ENCODE measurements at places on chromosomes 1 and 21.

GRCh38 chr1:197944485-197944884 lies 27.3 kb downstream of the LHX9 start:
- H3K36me3 ChIP-seq, result no peaks in the 10 kb centered on the region
- H3K27ac ChIP-seq, result no peak overlapping the region
- H3K4me3 ChIP-seq, result no peak overlapping the region
- H3K4me1 ChIP-seq, result no peaks in the 10 kb centered on the region
- no peaks in the 10 kb centered on the region for H3K27me3 ChIP-seq
- no peak for DNase-seq

DNA sequence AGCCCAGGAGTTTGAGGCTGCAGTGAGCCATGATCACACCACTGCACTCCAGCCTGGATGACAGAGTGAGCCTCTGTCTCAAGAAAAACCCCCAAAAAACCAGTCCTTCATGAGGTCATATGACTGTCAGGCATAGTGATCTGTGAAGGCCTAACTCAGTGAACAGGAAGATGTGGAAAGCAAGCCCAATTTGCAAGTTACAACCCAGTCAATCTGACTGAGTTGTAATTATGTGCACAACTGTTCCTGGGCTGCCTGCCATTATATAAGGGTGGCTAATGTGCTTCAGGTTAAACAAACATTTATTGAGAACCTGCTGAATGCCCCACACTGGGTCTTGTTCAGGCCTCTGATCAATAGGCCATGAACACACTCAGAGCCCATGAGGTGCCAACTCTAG lies 38.2 kb upstream of the KIRREL1 start:
- no peaks in the 10 kb centered on the region for H3K36me3 ChIP-seq
- no peak overlapping the region for H3K4me3 ChIP-seq
- no peak for DNase-seq

GRCh38 chr1:71298633-71299032 lies 217.8 kb upstream of the ZRANB2 start:
- H3K27ac ChIP-seq, result no peak overlapping the region
- H3K27me3 ChIP-seq, result no peaks in the 10 kb centered on the region
- H3K4me3 ChIP-seq, result no peak overlapping the region
- DNase-seq, result no peak
- no peaks in the 10 kb centered on the region for H3K36me3 ChIP-seq

GRCh38 chr1:43952731-43953346 lies 6.1 kb downstream of the IPO13 start:
- no peak for DNase-seq
- H3K27ac ChIP-seq, result no peak overlapping the region
- peaks cover 8% of the 10 kb centered on the region for H3K4me1 ChIP-seq
- no peaks in the 10 kb centered on the region for H3K27me3 ChIP-seq

- H3K4me1 ChIP-seq, result no peaks in the 10 kb centered on the region
- no peaks in the 10 kb centered on the region for H3K36me3 ChIP-seq
- peak; percentile 3 for DNase-seq
Measured at GRCh38 chr1:72837781-72838180, 555.4 kb upstream of the NEGR1 start.

GRCh38 chr1:157995583-157996169 lies 2.2 kb downstream of the KIRREL1 start:
- H3K27me3 ChIP-seq, result peaks cover 3% of the 10 kb centered on the region
- no peaks in the 10 kb centered on the region for H3K4me1 ChIP-seq
- H3K4me3 ChIP-seq, result no peak overlapping the region
- no peak overlapping the region for H3K27ac ChIP-seq

GRCh38 chr1:89311757-89312156 lies 39.1 kb upstream of the GBP5 start:
- peaks cover 32% of the 10 kb centered on the region for H3K4me1 ChIP-seq
- no peak overlapping the region for H3K27ac ChIP-seq
- no peaks in the 10 kb centered on the region for H3K27me3 ChIP-seq

GRCh38 chr1:43043695-43044094 lies 85.0 kb upstream of the SLC2A1 start:
- no peaks in the 10 kb centered on the region for H3K27me3 ChIP-seq
- H3K27ac ChIP-seq, result no peak overlapping the region
- no peak overlapping the region for H3K4me3 ChIP-seq
- H3K36me3 ChIP-seq, result no peaks in the 10 kb centered on the region

- H3K4me1 ChIP-seq, result no peaks in the 10 kb centered on the region
- no peaks in the 10 kb centered on the region for H3K27me3 ChIP-seq
- DNase-seq, result peak; percentile 50
- no peaks in the 10 kb centered on the region for H3K36me3 ChIP-seq
- H3K4me3 ChIP-seq, result no peak overlapping the region
- no peak overlapping the region for H3K27ac ChIP-seq
Measured at GRCh38 chr1:44652445-44653106, 21.7 kb downstream of the TMEM53 start.

DNA sequence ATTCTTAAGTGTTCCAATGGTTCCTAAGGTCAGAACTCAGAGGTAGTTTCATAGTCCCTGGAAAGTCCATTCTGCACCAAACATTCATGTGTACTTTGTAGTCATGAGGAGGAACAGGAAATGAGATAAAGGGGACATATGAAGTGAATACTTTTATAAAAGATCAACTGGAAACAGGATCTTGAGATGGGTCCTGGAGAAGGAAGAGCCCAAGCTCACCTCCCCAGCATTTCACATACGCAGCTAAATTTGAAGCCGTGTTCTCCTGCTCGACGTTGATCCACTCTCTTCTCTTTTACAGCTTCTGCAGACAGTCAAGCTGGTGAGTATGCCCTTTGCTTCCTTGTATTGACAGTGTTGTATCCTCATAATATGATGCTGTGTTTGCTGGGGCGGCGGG lies 429 bp downstream of the FCGR2A start:
- peaks cover 6% of the 10 kb centered on the region for H3K4me1 ChIP-seq
- no peaks in the 10 kb centered on the region for H3K27me3 ChIP-seq
- no peak overlapping the region for H3K27ac ChIP-seq
- no peak for DNase-seq
- no peaks in the 10 kb centered on the region for H3K36me3 ChIP-seq
- H3K4me3 ChIP-seq, result no peak overlapping the region

GRCh38 chr1:228362884-228363450 lies 43.7 kb downstream of the TRIM11 start:
- no peak overlapping the region for H3K27ac ChIP-seq
- H3K27me3 ChIP-seq, result no peaks in the 10 kb centered on the region

- DNase-seq, result no peak
- H3K4me3 ChIP-seq, result no peak overlapping the region
- no peaks in the 10 kb centered on the region for H3K36me3 ChIP-seq
- H3K27ac ChIP-seq, result no peak overlapping the region
- H3K4me1 ChIP-seq, result peaks cover 35% of the 10 kb centered on the region
Measured at GRCh38 chr21:15206514-15206913, 141.7 kb upstream of the NRIP1 start.

DNA sequence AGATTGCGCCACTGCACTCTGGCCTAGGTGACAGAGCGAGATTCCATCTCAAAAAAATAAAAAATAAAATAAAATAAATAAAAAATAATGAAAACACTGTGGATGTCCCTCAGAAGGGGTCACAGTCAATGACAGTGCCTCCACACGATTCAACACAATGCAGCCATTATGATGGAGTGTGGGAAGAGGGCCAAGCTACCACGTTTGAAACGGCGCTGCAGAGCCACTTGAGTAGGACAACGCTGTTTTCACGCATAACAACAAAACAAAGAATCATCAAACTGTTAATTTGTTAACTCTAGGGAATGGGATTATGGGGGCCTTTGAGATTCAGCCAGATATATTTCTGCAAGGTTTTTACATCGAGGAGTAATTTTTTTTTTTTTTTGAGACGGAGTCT lies 36.5 kb downstream of the NKAIN1 start:
- DNase-seq, result no peak
- no peaks in the 10 kb centered on the region for H3K4me1 ChIP-seq
- H3K27ac ChIP-seq, result no peak overlapping the region
- no peaks in the 10 kb centered on the region for H3K27me3 ChIP-seq
- H3K4me3 ChIP-seq, result no peak overlapping the region

GRCh38 chr1:13950637-13951036 lies 250.6 kb downstream of the PRDM2 start:
- no peaks in the 10 kb centered on the region for H3K4me1 ChIP-seq
- no peaks in the 10 kb centered on the region for H3K27me3 ChIP-seq
- no peak for DNase-seq
- H3K4me3 ChIP-seq, result no peak overlapping the region
- H3K27ac ChIP-seq, result no peak overlapping the region
- H3K36me3 ChIP-seq, result no peaks in the 10 kb centered on the region

DNA sequence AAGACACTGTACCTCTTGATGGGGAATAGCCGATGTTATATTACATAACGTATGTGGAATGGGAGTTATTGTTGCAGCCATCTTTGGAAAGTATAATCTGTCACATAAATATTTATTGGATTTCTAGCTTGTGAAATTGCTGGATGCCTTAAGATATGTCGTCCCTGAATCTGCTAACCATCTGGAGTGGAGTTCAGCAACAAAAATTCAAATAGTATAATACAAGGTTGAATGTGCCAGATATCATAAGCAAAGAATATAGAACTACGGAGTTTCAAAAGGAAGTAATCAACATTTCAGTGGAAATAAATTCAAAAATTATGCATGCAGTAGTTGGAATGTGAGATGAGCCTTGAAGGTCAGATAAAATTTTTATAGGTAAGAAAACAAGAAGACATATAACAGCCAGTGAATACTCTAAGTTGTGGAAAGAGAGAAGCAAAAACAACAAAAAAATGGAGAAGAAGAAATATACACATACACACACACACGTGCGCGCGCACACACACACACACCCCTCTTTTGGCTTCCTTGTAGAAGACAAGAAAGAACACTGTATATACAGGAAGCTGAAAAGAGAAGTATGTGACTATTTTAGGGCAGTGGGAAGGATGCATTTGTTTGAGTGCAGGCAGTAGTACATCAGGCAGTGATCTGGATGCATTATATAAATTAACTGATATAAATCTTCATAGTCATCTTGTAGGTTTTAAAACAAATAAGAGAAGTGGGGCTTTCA lies 516.7 kb downstream of the KCNT2 start:
- no peaks in the 10 kb centered on the region for H3K4me1 ChIP-seq
- no peaks in the 10 kb centered on the region for H3K36me3 ChIP-seq
- H3K4me3 ChIP-seq, result no peak overlapping the region
- no peak overlapping the region for H3K27ac ChIP-seq
- no peaks in the 10 kb centered on the region for H3K27me3 ChIP-seq

DNA sequence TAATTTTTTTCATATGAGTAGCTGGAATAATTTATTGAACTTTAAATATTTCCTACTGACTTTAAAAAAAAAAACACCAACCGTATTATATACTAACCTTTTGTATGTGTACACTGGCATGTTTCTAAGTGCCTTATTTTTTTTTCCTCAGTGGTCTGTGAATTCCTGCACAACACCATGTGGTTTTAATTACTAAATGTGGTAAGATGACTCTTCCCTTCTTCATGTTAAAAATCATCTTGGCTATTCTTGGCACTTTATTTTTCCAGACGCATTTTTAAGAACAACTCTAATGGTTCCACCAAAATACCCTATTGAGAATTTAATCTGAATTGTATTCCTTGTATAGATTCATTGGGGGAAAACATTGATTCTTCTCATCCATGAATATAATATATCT lies 28.4 kb downstream of the PPP2R5A start:
- no peak for DNase-seq
- no peaks in the 10 kb centered on the region for H3K36me3 ChIP-seq
- no peak overlapping the region for H3K27ac ChIP-seq
- H3K4me3 ChIP-seq, result no peak overlapping the region

DNA sequence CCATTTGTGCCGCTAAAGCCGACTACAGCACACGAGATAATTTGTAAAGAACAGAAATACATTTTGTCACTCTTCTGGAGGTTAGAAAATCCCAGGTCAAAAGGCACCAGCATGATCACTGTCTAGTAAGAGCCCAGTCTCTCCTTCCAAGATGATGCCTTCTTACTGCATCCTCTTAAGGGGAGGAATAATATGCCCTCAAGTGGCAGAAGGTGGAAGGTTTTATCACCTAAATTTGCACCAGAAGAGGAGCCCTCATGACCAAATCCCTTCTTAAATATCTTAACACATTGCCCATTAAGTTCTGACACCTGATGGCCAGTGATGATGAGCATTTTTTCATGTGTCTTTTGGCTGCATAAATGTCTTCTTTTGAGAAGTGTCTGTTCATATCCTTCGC lies 326.7 kb upstream of the RGS18 start:
- no peak overlapping the region for H3K4me3 ChIP-seq
- no peak overlapping the region for H3K27ac ChIP-seq
- no peaks in the 10 kb centered on the region for H3K36me3 ChIP-seq
- no peaks in the 10 kb centered on the region for H3K4me1 ChIP-seq
- no peak for DNase-seq

GRCh38 chr1:196517193-196517592 lies 91.0 kb downstream of the KCNT2 start:
- H3K27ac ChIP-seq, result no peak overlapping the region
- DNase-seq, result no peak
- no peaks in the 10 kb centered on the region for H3K27me3 ChIP-seq
- H3K4me3 ChIP-seq, result no peak overlapping the region
- H3K4me1 ChIP-seq, result no peaks in the 10 kb centered on the region

- H3K4me3 ChIP-seq, result no peak overlapping the region
- H3K4me1 ChIP-seq, result peaks cover 9% of the 10 kb centered on the region
- H3K27ac ChIP-seq, result no peak overlapping the region
- no peaks in the 10 kb centered on the region for H3K36me3 ChIP-seq
- H3K27me3 ChIP-seq, result no peaks in the 10 kb centered on the region
Measured at GRCh38 chr1:19477284-19478249, 7.8 kb downstream of the CAPZB start.

DNA sequence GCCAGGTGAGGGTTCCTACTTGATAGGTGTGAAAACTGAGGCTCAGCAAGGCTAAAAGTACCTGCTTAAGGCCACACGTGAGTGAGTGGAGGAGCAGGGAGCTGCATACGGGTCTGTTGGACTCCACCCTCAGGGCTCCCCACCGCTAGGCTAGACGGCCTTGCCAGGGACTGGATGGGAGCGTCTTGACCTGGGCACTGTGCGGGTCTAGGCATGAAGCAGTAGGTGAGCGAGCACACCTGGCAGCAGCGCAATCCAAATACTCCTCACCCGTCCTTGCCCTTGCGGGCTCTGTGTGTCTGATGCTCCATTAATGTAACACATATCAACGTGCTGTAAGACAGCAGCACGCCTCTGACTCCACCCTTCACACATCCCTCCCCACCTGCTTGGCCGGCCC lies 94.0 kb downstream of the LACTBL1 start:
- H3K4me3 ChIP-seq, result no peak overlapping the region
- no peaks in the 10 kb centered on the region for H3K27me3 ChIP-seq
- H3K36me3 ChIP-seq, result no peaks in the 10 kb centered on the region
- H3K4me1 ChIP-seq, result no peaks in the 10 kb centered on the region

DNA sequence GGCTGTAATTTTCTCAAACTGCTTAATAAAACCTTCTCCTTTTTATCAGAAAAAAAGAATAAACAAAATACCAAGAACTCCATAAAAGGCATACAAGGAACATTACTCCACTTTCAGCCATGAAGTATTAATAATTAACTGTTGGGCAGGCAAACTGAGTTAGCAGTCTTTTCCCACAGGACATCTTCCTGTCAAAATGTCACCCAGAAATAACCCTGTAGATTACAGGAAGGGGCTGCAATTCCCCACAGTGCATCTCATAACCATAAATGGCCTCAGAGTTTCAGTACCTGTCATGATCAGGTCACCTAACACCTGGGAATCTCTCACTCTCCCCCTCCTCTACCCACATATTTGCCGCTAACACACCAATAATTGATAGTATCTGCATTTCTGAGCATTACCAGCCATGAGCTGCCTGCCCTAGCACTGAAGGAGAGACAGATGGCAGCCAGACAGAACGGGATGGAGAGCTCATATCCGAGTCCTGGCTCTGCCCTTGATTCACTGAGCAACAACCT lies 475.0 kb downstream of the SMYD3 start:
- no peak overlapping the region for H3K27ac ChIP-seq
- no peak overlapping the region for H3K4me3 ChIP-seq
- H3K36me3 ChIP-seq, result no peaks in the 10 kb centered on the region
- no peak for DNase-seq
- H3K27me3 ChIP-seq, result no peaks in the 10 kb centered on the region

All from PC-9 (cell line).